Mammary microvascular endothelial cell (primary cell): ENCODE measurements at places on chromosomes 1 and 21. TPM values are rescaled to one million over a fixed set of nuclear protein-coding genes. Genes with fewer than 3 reads are reported as not detected.

DCDC2B gene
- not detected in 2 replicates for total RNA-seq

CCDC30 gene
- 0.20 TPM in 2 replicates for total RNA-seq

HMGCS2 gene
- total RNA-seq: not detected in 2 replicates

LCA5L gene
- 0.07 and 0.74 TPM in 2 replicates for total RNA-seq

BRDT gene
- not detected in 2 replicates for total RNA-seq

ELAPOR1 gene
- total RNA-seq: 0.67 and 0.69 TPM in 2 replicates

AADACL3 gene
- total RNA-seq: not detected in 2 replicates

TAS1R1 gene
- 0.10 TPM in 1 of 2 replicates, not detected in the other for total RNA-seq

FAM43B gene
- total RNA-seq: not detected in 2 replicates

TBX15 gene
- total RNA-seq: 0.20 and 0.49 TPM in 2 replicates

ASCL5 gene
- not detected in 2 replicates for total RNA-seq

ZBTB8A gene
- 3.0 and 3.7 TPM in 2 replicates for total RNA-seq

KPRP gene
- not detected in 2 replicates for total RNA-seq

SFN gene
- total RNA-seq: 0.20 and 0.80 TPM in 2 replicates

MFSD2A gene
- total RNA-seq: 3.1 TPM in 2 replicates

TNNI3K gene
- total RNA-seq: not detected in 2 replicates

NBPF10 gene
- total RNA-seq: under 0.01 and 0.13 TPM in 2 replicates

TRNP1 gene
- 230 and 265 TPM in 2 replicates for total RNA-seq

DNALI1 gene
- total RNA-seq: 0.20 and 0.34 TPM in 2 replicates

PDZK1IP1 gene
- total RNA-seq: 0.13 and 0.30 TPM in 2 replicates

PDC gene
- not detected in 2 replicates for total RNA-seq

LYST gene
- total RNA-seq: 3.6 and 7.6 TPM in 2 replicates

TMEM81 gene
- total RNA-seq: 0.60 and 1.1 TPM in 2 replicates

SYPL2 gene
- 0.05 and 0.33 TPM in 2 replicates for total RNA-seq

OR2T3 gene
- not detected in 2 replicates for total RNA-seq

GLMP gene
- 105 and 123 TPM in 2 replicates for total RNA-seq

SYT14 gene
- total RNA-seq: 0.34 and 0.73 TPM in 2 replicates

MAP3K21 gene
- total RNA-seq: 0.39 and 0.60 TPM in 2 replicates
